HCT116 (cell line): ENCODE measurements at places on chromosomes 4 and X. TPM values are rescaled to one million over a fixed set of nuclear protein-coding genes. Genes with fewer than 3 reads are reported as not detected.

DNA sequence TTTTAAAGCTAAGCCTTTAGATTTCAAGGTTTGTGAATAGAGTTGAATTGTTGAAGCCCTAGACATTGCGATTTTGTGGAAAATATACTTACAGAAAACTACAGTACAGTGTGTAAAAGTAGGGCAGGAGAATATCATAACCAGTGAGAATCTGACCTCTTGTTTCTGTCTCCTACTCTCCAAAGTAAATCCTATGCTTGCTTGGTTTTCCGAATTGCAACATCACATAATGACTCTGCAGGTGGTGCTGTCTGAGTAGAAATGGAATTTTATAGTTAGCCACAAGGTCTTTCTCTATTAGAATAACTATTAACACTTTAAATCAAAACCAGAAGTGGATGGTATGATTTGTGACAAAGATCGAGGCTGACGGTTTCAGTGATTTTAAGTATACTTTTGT lies 505.6 kb downstream of the RAPGEF2 start:
- no peak overlapping the region for H3K27ac ChIP-seq
- DNase-seq = no peak
- H3K4me3 ChIP-seq = no peak overlapping the region
- no peaks in the 10 kb centered on the region for H3K36me3 ChIP-seq

DNA sequence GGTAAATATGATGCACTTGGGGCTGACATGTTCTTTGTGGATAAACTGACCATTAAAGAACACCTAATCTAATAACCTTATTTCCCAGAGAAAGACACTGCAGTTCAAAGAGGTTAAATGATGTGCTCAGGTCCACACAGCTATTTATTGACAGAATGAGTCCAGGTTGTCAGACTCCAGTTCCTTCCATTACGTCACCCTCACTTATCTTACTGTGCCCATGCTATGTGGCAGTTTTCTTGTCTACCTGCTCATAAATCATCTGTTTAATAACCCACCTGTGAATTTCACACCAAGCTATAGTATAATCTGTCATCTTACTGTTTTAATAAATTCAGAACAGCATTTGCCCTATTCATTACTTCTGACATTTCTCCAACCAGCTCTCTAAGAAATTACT lies 36.7 kb downstream of the QRFPR start:
- H3K36me3 ChIP-seq = no peaks in the 10 kb centered on the region
- DNase-seq = no peak
- H3K4me1 ChIP-seq = no peaks in the 10 kb centered on the region

DNA sequence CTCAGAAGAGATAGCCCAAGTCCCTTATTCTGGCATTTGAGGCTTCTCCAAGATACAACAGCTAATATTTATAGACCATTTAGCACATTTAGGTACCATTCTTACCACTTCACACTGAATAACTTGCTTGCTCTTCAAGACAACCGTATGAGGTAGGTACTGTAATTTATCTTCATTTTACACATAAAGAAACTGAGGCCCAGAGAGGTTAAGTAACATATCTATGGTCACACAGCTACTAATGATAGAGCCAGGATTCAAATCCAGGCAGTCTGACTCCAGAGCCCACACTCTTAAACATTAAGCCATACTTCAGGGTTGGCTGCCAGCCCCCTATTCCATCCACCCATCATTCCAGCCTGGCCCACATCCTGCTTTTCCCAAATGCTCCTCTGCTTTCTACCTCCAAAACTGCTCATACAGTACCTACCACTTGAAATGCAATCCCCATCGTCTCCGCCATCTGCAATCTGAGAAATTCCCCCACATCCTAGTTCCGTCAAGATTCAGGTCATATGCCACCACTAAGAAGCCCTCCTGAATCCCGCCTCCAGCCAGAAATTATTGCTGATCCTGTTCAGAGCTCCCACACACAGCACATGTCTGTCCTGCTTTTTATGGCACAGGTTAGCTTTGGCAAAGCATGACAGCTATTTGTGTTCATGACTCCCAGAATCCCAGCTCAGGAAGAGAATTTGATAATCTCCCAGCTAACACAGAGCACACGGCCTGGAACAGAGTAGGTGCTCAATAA lies 23.5 kb downstream of the IQSEC2 start:
- no peaks in the 10 kb centered on the region for H3K27me3 ChIP-seq
- DNase-seq = no peak
- H3K4me3 ChIP-seq = no peak overlapping the region
- peaks cover 5% of the 10 kb centered on the region for H3K4me1 ChIP-seq
- no peak overlapping the region for H3K27ac ChIP-seq
- H3K36me3 ChIP-seq = no peaks in the 10 kb centered on the region

UGT2A3 gene
- not detected for total RNA-seq

FAT1 gene
- 676 TPM for total RNA-seq

CCKAR gene
- not detected for total RNA-seq

TRIM61 gene
- 0.15 TPM for total RNA-seq

SOD3 gene
- 0.25 TPM for total RNA-seq
